ENCODE measurements at places on chromosomes 3 and 15.

GRCh38 chr3:14280326-14280725 lies 101.7 kb downstream of the LSM3 start:
- no peak for DNase-seq

GRCh38 chr15:71392861-71393283 lies 277.6 kb downstream of the THSD4 start:
- no peak for DNase-seq

- no peak for DNase-seq
These were observed 962 bp downstream of the ATP13A5 start for GRCh38 chr3:193377591-193377990.

DNA sequence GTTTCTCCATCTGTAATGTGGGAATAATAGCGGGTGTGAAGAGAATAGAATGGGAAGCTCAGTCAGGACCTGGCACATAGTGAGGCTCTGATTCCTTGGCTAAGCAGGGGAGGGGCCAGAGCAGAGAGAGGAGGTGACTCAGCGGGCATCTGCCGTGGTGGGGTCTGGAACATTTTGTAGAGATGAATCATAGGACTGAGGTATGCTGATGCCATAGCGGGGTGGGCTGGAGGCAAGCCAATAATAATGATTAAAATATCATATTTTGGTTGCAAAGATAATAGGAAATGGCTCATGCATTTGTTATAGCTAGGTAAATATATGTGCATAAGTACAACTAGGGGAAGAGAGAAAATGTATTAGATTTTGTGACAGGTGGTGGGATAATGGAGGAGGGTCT lies 11.2 kb downstream of the TGM4 start:
- peak; percentile 60 for DNase-seq
